ENCODE measurements at places on chromosomes 7 and 10. TPM values are rescaled to one million over a fixed set of nuclear protein-coding genes. Genes with fewer than 3 reads are reported as not detected.

GRCh38 chr10:68223535-68224165, 8.3 kb downstream of the ATOH7 start:
- H3K27me3 ChIP-seq, result no peaks in the 10 kb centered on the region
- H3K4me3 ChIP-seq, result no peak overlapping the region
- no peak for DNase-seq
- no peak overlapping the region for H3K27ac ChIP-seq
- H3K36me3 ChIP-seq, result no peaks in the 10 kb centered on the region
- no peaks in the 10 kb centered on the region for H3K4me1 ChIP-seq

GRCh38 chr7:127770885-127771284, 118.9 kb downstream of the SND1 start:
- no peaks in the 10 kb centered on the region for H3K27me3 ChIP-seq
- no peak overlapping the region for H3K4me3 ChIP-seq
- H3K4me1 ChIP-seq, result peaks cover 4% of the 10 kb centered on the region

GRCh38 chr7:151506901-151507382, 12.8 kb downstream of the RHEB start:
- H3K36me3 ChIP-seq, result no peaks in the 10 kb centered on the region
- no peak overlapping the region for H3K4me3 ChIP-seq
- DNase-seq, result no peak

- no peak for DNase-seq
- H3K4me1 ChIP-seq, result no peaks in the 10 kb centered on the region
- no peaks in the 10 kb centered on the region for H3K36me3 ChIP-seq
- no peaks in the 10 kb centered on the region for H3K27me3 ChIP-seq
- H3K4me3 ChIP-seq, result no peak overlapping the region
These were observed 24.1 kb upstream of the NRCAM start for GRCh38 chr7:108480311-108480710.

Gene ASCC1
- 43.8 TPM for polyA plus RNA-seq

DNA sequence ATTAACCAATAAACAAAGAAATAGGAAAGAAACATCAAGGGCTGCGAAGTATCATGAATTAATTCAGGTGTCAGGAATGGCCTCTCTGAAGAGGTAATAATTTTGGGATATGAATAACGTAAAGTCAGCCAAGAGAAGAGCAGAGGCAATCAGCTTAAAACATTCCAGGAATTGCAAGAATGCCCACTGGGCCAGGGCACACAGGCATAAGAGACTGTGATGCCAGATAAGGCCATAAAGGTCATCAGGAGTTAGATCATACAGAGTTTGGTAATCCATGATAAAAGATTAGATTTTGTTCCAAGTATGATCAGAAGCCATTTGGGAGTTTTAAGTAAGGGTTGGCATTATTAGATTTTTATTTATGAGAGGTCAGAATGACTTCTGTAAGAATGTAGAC, 53.2 kb upstream of the ABCB4 start:
- H3K4me3 ChIP-seq, result no peak overlapping the region
- H3K36me3 ChIP-seq, result no peaks in the 10 kb centered on the region
- no peaks in the 10 kb centered on the region for H3K27me3 ChIP-seq
- no peaks in the 10 kb centered on the region for H3K4me1 ChIP-seq
- no peak for DNase-seq

DNA sequence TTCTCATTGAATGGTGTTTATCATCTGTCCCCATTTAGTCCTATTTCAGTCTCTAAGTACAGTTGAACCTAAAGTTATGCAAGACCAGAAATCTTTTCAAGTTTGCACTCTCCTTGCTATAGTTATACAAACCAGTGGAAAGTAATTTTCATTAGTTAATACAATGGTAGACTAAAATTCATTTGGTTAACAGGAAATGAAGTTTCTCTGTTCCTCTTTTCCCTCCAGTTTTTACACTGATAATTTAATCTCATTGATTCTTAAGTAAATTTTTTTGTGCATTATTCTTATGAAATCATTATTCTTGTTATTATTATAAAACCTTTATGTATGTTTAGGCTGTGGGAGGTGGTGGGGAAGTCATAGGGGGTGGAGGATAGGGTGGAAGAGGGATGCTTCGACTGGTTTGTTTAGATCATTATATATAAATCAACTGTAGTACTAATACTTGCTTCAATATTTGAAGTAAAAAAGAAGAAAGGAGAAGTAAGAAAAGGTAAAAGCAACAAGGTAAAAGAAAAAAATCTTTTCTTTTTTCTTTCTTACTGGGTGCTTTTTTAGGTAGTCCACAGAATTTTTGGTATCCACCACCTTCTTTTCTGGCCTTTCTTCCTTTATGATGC, 104.1 kb downstream of the GPR85 start:
- no peak overlapping the region for H3K4me3 ChIP-seq
- H3K27ac ChIP-seq, result peak overlapping the region; percentile 18
- H3K36me3 ChIP-seq, result no peaks in the 10 kb centered on the region
- DNase-seq, result no peak
- H3K27me3 ChIP-seq, result no peaks in the 10 kb centered on the region

Gene AKR1D1
- polyA plus RNA-seq, result not detected
